Suprapubic skin (tissue), 4 donors: ENCODE measurements at places on chromosomes 13 and 19. TPM values are rescaled to one million over a fixed set of nuclear protein-coding genes. Genes with fewer than 3 reads are reported as not detected.

GRCh38 chr19:47765523-47766358 is 12.8 kb upstream of the SELENOW start:
- H3K36me3 ChIP-seq = no peaks in the 10 kb centered on the region
- no peaks in the 10 kb centered on the region for H3K4me1 ChIP-seq
- DNase-seq = no peak
- no peaks in the 10 kb centered on the region for H3K27me3 ChIP-seq
- no peak overlapping the region for H3K27ac ChIP-seq

KISS1R gene
- total RNA-seq = 0.29 TPM

PCSK4 gene
- 6.6 TPM for total RNA-seq

GRCh38 chr19:29685326-29685725 is 20.1 kb downstream of the PLEKHF1 start:
- DNase-seq = no peak
- no peaks in the 10 kb centered on the region for H3K27me3 ChIP-seq
- H3K27ac ChIP-seq = no peak overlapping the region
- no peaks in the 10 kb centered on the region for H3K36me3 ChIP-seq
- peaks cover 41% of the 10 kb centered on the region for H3K4me1 ChIP-seq

DNA sequence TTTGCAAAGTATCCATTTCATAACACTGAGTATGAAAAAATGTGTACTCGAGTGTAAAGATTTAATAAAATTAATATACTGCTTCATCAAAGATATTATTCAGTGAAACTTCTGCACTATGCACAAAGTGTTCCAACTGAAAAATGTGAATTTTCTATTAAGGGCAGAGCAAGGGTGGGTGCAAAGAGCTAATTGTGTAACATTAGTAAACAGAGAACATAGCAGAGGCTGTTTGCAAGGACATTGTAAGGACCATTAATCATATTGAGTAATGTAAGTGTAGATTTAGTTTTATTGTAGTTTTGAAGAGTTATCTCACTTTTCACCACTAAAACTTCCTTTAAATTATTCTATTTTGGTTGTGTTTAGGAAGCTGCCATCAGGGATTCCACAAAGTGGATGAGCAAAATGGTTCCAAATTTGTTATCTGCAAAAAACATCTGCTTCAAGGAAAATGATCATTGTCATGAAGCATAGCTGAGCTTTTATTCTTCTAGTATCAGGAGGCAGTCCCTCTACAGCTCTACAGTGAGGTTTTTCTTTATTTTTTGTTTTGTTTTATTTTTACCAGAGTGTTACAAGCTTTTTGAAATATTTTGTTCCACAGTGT is 1375.4 kb downstream of the SLITRK1 start:
- H3K36me3 ChIP-seq = no peaks in the 10 kb centered on the region
- no peak overlapping the region for H3K27ac ChIP-seq
- no peaks in the 10 kb centered on the region for H3K4me1 ChIP-seq
- no peaks in the 10 kb centered on the region for H3K27me3 ChIP-seq
- DNase-seq = no peak
- H3K4me3 ChIP-seq = no peak overlapping the region

SOX1 gene
- 0.68 TPM for total RNA-seq

DNA sequence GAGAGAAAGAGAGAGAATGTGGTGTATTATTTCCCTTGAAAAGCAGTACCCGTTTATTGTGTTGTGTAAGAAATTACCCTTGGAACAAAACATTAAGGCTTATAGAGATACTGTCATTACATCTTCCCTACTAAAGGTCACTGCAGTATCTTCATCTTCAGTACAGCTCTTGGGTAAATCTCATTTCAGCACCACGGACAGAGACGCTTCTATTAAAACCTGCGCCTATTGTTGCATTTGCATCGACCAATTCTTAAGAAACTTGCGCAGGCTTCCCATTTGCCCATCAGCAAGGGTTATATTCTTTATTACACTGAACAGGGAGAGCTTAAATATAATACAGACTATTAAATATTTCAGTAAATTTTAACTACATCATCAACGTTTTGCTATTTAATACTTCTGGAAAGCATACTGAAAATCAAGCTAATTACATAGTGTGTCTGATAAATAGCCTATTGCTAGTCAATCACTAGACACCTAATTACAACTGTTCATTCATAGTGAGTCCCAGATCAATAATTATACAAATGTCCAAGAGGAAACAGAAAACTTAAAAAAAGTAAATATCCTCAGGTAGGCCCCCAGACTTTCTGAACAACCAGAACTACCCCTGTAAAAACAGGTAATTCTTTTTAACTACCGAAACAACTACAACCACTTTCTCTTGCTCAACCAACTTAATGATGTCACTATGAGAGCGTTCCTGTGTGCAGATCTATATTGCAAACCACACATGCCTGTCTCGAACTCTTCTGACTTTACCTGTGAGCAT is 350.6 kb downstream of the LIG4 start:
- H3K27ac ChIP-seq = no peak overlapping the region
- H3K27me3 ChIP-seq = peaks cover 36% of the 10 kb centered on the region
- H3K4me3 ChIP-seq = no peak overlapping the region
- H3K4me1 ChIP-seq = peaks cover 25% of the 10 kb centered on the region

TMPRSS9 gene
- total RNA-seq = not detected

GRCh38 chr19:18366021-18366435 is 19.9 kb upstream of the GDF15 start:
- no peaks in the 10 kb centered on the region for H3K27me3 ChIP-seq
- no peak for DNase-seq
- H3K36me3 ChIP-seq = peaks cover 3% of the 10 kb centered on the region
- peaks cover 11% of the 10 kb centered on the region for H3K4me1 ChIP-seq

DNA sequence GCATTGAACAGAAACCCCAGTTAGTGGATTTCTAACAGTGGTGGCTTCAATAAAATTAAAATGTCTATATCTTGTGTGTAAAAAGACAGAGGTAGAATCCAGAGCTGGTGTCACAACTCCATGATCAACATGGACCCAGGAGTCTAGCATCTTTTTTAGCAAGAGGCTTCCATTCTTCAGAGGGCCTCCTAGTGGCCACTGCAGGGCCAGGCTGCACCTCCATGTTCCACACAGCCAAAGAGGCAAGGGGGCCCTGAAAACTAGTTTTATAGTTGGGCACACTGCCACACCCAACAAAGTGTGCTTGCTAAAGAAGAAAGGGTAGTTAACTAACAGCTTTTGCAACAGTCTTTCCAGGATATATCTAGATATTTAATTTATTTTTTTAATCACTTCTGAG is 12.9 kb downstream of the N4BP2L1 start:
- H3K4me1 ChIP-seq = no peaks in the 10 kb centered on the region
- H3K27ac ChIP-seq = no peak overlapping the region
- H3K36me3 ChIP-seq = peaks cover 5% of the 10 kb centered on the region
- no peak for DNase-seq

MEDAG gene
- total RNA-seq = 13.8 TPM

DNA sequence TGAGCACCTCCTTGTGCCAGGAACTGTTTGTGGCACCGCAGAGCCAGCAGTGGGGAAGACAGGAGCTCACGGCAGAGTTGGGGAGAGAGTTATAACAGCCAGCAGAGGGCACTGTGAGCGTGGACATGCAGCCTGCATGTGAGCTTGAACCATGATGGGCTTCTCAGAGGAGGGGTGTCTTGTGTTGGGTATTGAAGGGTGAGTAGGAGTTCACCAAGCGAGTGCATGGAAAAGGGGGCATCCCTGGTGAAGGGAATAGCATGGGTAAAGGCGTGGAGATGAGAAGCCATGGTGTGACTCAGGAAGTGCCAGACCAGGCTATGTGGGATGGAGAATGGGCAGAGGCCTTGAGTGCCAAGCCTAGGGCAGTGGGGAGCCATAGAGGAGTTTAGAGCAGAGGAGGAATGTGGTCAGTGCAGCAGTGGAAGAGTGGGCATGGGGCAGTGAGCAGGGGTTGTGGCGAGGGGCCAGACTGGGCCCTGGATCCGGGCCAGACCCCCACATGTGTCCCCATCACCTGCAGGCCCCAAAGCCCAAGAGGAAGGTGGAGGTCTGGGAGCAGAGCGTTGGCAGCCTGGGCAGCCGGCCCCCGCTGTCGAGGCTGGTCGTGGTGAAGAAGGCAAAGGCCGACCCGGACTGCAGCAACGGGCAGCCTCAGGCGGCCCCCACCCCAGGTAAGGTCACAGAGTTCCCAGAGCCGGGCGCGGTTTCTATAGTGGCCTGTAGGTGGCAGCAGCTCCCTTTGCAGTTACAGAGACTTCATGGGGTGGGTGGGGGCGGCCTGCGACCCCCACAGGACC is 11.8 kb upstream of the SHD start:
- H3K36me3 ChIP-seq = peaks cover 86% of the 10 kb centered on the region
- no peak overlapping the region for H3K4me3 ChIP-seq
- H3K4me1 ChIP-seq = no peaks in the 10 kb centered on the region
- H3K27me3 ChIP-seq = no peaks in the 10 kb centered on the region
- no peak overlapping the region for H3K27ac ChIP-seq
- no peak for DNase-seq

CEACAM5 gene
- total RNA-seq = 18.8 TPM

DNA sequence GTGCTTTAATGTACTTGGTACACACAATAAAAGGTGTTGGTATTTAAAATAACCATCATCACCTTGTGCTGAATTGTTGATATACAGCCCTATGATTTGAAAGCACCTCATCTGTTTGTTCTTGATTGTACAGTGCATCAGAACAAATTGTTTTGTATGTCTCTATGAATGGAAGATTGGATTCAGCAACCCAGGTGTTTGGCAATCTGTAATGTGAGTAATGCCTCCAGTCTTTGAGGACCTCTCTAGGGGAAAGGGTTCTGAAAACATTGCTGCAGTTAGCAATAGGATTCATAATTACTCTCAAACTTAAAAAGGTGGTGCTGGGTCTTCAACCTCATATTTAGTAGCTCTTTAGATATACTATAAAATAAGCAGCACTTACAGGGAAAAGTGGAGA is 341.8 kb downstream of the OXGR1 start:
- H3K36me3 ChIP-seq = no peaks in the 10 kb centered on the region
- DNase-seq = no peak
- no peaks in the 10 kb centered on the region for H3K27me3 ChIP-seq

- H3K4me3 ChIP-seq = no peak overlapping the region
- H3K4me1 ChIP-seq = no peaks in the 10 kb centered on the region
- H3K36me3 ChIP-seq = peaks cover 94% of the 10 kb centered on the region
- no peaks in the 10 kb centered on the region for H3K27me3 ChIP-seq
- no peak overlapping the region for H3K27ac ChIP-seq
These were observed 8.4 kb downstream of the AP1M1 start for GRCh38 chr19:16206046-16206605.

MCEMP1 gene
- not detected for total RNA-seq

DNA sequence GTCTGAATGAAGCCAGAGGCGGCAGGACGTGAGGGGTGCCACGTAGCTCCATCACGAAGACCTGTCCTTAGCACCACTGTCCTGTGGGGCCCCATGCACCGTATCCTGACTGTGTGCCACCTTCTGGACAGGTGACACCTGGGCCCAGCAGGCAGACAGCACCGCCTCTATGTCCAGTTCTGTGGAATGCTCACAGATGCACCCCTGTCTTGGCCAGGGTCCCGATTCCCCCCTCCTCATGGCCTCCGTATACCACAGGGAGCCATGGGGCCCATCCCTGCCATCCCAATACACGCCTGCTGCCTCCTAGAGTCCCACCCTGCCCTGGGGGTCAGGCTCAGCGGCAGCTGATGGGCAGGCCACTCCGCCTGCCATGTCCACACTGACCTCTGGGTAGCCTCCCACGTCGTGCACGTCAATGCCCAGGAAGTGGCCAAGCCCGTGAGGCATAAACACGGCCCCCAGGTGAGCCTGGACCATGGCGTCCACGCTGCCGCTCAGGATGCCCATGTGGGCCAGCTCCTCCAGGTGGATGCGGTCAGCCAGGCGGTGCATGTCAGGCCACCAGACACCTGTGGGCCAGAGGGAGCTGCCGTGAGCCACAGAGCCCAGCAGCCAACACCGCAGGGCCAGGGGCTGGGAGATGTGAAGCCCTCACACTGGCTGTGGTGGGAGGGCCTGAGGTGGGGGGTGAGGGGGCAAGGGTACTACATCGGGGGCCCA is 17.6 kb downstream of the CEBPG start:
- peak; percentile 70 for DNase-seq
- H3K27me3 ChIP-seq = no peaks in the 10 kb centered on the region
- peaks cover 13% of the 10 kb centered on the region for H3K36me3 ChIP-seq
- H3K4me3 ChIP-seq = no peak overlapping the region

ACER1 gene
- 81.4 TPM for total RNA-seq

- no peaks in the 10 kb centered on the region for H3K4me1 ChIP-seq
- H3K4me3 ChIP-seq = no peak overlapping the region
- no peaks in the 10 kb centered on the region for H3K27me3 ChIP-seq
- no peak overlapping the region for H3K27ac ChIP-seq
These were observed 78.5 kb upstream of the NBEA start for GRCh38 chr13:34863360-34864135.
